ENCODE measurements at places on chromosomes 2 and 18.

DNA sequence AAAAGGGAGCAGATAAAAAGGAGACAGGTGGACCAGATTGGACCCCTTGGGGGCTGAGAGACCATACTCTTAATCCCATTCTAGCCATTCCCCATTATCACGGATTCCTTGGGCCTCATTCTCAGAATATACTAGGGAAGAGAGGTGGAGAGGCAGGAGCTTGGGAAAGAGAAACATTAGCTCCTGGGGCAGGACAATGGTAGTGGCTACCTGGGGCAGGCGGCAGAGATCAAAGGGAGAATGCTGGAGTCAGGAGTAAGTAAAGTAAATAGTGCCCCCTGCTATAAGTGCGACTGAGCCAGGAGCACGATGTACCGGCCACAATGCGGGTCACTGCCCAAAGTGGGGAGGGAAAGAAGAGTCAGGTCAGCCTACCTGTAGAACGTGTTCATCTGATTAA, 20.4 kb upstream of the IHH start:
- DNase-seq, result no peak

- DNase-seq, result no peak
These were observed 21.6 kb downstream of the KLHL23 start for GRCh38 chr2:169755083-169755870.

DNA sequence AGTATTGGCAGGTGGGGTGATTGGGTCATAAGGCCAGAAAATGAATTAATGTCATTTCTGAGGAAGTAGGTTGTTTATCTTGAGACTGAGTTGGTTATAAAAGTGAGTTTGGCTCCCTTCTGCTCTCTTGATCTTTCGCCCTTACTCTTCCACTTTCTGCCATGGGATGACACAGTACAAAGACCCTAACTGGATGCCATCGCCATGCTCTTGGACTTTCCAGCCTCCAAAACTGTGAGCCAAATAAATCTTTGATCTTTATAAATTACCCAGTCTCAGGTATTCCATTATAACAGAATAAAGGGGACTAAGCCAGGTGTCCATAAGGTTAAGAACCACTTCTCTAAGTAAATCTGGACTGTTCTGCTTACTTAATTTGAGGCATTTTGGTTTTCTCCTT, 44.4 kb downstream of the MAP4K3 start:
- no peak for DNase-seq

DNA sequence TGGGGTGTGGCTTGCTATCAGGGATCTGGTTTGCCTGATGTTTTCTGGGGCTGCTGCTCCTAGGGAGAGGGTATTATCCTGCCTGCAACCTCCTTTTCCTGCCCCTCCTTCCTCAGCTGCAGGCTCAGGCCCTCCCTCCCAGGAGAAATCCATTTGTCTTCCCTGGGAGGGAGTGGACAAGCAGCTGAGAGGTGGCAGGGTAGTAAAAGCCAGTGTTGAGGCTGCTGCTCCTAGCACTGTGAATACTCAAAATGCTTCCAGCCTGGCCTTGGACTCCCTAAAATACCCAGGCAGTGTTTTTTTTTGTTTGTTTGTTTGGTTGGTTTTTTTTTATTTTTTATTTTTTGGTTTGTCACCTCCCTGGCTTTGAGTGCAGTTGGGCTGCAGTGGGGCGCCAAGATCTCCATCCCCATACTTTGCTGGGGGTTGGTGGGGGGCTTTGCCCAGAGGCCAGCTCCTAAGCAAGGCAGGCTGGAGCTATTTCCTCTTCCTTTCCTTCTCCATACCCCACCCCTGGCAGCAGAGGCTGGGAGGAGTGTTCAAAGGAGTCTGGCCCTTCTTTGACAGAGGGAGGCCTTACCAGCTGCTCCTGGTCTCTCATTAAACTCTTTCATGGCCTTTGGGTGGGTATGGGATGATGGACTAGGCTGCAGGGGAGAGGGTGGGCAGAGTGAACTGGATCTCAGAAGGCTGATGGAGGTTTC, 13.6 kb downstream of the HOXD3 start:
- no peak for DNase-seq

DNA sequence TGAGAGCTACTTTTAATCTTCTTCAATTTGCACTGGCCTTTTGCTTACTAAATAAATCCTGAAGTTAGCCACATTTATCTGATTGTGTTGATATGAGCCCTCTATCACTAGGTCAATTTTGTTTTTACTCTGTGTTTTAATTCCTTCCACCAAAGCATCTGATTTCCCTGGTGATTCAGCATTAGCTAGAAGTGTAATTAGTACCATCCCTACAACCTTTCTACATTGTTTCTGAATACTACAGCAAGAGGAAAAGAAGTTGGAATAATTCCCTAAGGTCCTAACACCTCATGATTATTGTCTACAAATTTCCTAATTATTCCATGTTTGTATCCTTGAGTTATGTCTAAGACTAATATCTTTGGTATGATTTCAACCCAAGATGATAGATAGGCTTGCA, 1093.6 kb downstream of the SUCLG1 start:
- DNase-seq, result no peak

Data from activated CD4-positive, alpha-beta T cell treated with anti-CD3 and anti-CD28 coated beads, Interleukin-2, Interleukin-6, amounts not matched to agents 100 ng/mL and 50 ng/mL, durations not matched to agents 16 hours and 8 hours (primary cell).